ENCODE measurements at places on chromosomes 7 and 10. TPM values are rescaled to one million over a fixed set of nuclear protein-coding genes. Genes with fewer than 3 reads are reported as not detected.

Gene IFIT3
- 4.0 TPM for polyA plus RNA-seq

Gene CCDC136
- 48.4 TPM for polyA plus RNA-seq

Gene C7orf57
- polyA plus RNA-seq = 0.41 TPM

Gene HKDC1
- 0.06 TPM for polyA plus RNA-seq

Gene NOLC1
- 71.8 TPM for polyA plus RNA-seq

DNA sequence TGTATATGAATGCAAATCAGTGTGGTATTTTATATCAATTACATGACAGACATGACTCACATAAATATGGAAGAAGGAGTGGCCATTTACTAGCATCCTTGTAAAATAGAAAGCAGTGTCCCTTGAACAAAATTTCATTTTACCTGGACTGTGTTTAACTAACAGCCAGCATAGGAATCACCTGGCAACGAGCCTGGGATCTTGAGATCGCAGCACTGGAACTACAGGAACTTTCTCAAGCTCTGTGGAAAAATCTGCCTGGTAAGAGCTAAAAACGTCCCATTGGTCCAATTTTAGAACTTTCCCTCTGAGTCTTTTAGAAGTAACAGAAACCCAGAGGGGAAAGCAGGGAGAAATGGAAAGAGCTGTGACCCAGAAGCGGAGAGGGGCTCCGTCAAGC, 68.9 kb upstream of the AMPH start:
- peaks cover 6% of the 10 kb centered on the region for H3K27me3 ChIP-seq
- H3K27ac ChIP-seq = no peak overlapping the region
- no peaks in the 10 kb centered on the region for H3K4me1 ChIP-seq
- no peaks in the 10 kb centered on the region for H3K36me3 ChIP-seq
- no peak overlapping the region for H3K4me3 ChIP-seq

DNA sequence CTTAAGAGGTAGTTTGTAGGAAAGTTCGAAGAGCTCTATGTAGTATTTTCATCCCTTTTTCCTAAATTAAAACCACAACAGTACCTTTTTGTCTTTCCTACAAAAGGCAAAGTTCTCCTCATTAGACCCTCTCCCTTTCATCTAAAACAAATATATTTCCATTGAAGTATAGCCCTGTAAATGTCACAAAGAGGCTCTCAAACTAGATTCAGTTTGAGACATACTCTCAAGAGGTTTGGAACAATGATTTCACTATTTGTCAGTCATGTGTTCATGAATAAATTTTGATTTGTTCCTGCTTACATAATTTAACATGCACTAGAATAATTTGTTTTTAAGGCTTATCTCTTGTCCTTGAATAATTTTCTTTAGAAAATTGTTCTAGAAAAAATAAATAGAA, 12.2 kb downstream of the TAS2R16 start:
- H3K4me3 ChIP-seq = no peak overlapping the region
- 0 out of 2 replicates have a peak, but pooled peaks cover 4% of the 10 kb centered on the region for H3K27me3 ChIP-seq
- no peaks in the 10 kb centered on the region for H3K4me1 ChIP-seq
- no peak for DNase-seq
- no peaks in the 10 kb centered on the region for H3K36me3 ChIP-seq

DNA sequence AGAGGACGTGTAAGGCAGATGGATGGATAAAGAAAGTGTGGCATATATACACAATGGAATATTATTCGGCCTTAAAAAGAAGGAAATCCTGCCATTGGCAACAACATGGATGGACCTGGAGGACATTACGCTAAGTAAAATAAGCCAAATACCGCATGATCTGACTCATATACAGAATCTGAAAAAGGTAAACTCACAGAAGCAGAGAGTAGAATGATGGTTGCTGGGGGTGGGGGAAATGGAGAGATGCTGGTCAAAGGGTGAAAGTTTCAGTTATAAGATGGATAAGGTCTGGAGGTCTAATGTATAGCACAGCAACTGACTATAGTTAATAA, 36.3 kb downstream of the AFAP1L2 start:
- DNase-seq = no peak
- H3K4me1 ChIP-seq = peaks cover 14% of the 10 kb centered on the region
- H3K27me3 ChIP-seq = no peaks in the 10 kb centered on the region

DNA sequence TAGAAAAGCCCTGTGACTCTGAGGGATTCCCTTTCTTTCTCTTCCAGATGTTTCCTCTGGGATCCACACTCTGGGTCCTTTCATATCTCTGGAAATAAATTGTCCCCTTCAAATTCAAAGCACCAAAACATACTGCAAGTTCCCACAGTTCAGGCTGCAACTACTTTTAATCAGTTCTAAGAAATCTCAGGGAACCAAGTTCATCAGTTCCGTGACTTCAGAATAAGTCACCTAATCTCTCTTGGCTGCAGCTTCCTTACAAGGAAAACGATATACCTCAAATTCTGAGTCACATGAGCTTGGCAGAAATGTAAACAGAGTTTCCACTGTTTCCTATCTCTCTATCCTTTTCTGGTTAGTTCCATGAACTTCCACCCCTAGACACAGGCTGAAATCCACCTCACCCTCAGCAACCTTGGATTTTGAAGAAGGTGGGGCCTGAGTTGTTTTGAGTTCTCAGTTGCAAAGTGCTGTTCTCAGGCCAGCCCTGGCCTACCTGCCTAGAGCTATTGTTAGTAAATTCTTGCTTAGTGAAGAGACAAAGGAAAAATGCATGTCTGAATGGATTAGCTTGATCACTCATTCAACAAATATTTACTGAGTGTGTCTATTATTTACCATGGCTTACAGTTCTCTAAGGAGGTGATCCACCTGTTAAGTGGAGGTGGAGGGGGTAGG, 59.3 kb upstream of the IL6 start:
- no peak overlapping the region for H3K4me3 ChIP-seq
- H3K4me1 ChIP-seq = no peaks in the 10 kb centered on the region
- no peak for DNase-seq
- H3K27me3 ChIP-seq = peaks cover 4% of the 10 kb centered on the region

DNA sequence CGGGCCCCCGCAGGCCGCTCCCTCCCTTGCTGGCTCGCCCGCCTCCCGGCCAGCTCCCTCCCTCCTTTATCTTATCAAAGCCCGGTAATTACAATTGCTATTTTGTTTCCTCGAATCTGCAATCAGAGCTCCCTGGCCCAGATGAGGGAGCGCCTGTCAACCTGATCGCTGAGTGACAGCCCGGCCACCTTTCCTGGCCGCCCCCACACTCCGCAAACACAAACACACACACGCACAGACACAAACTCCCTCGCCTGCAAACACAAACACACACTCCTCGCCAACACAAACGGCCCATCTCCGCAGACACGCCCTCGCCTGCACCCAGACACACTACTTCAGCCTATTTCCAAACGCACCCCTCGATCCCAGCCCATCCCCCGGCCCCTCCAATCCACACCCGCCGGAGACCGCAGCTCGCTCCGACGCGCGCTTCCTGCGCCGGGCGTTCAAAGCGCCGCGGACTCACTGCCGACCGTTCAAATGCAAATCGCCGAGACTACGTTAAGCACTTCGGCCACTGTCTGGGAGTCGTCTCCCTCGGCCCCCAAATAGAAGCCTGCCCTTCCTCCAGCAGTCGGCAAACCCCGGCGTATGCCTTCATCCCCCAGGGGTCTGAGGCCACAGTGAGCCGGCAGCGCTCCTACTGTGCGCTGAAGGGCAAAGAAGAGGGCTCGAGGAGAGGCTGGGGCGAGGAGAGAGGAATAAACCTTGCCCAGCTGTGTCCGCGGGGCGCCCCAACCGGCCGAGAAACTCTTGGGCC, 3.0 kb upstream of the FGF8 start:
- DNase-seq = peak; percentile 34
- peaks cover 23% of the 10 kb centered on the region for H3K4me1 ChIP-seq
- no peak overlapping the region for H3K4me3 ChIP-seq
- H3K36me3 ChIP-seq = peaks cover 3% of the 10 kb centered on the region
- H3K27me3 ChIP-seq = no peaks in the 10 kb centered on the region
- no peak overlapping the region for H3K27ac ChIP-seq

- no peak overlapping the region for H3K27ac ChIP-seq
- no peak for DNase-seq
- no peak overlapping the region for H3K4me3 ChIP-seq
- H3K36me3 ChIP-seq = no peaks in the 10 kb centered on the region
- no peaks in the 10 kb centered on the region for H3K27me3 ChIP-seq
These were observed 160.6 kb upstream of the ADO start for GRCh38 chr10:62643606-62644587.

DNA sequence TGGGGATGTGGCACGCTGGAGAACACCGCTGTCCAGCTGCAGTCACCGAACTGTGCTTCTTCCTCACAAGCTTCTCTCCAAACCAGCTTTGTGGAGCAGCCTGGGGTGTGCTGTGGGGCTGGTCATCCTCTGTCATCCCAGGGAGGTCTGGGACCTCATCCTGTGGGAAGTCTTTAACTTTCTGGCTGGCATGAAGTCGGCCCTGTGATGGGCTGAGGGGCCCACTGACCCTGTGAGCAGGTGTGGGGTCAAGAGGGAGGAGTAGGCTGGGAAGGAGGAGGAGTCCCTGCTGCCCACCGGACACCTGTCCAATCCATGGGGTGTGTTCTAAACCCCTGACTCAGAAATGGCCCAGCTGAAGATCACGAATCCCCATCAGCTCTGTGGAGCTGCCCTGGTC, 136.2 kb upstream of the SHH start:
- no peaks in the 10 kb centered on the region for H3K27me3 ChIP-seq
- no peak for DNase-seq

- H3K4me1 ChIP-seq = peaks cover 16% of the 10 kb centered on the region
- no peak overlapping the region for H3K4me3 ChIP-seq
- H3K27ac ChIP-seq = no peak overlapping the region
- no peaks in the 10 kb centered on the region for H3K36me3 ChIP-seq
- no peaks in the 10 kb centered on the region for H3K27me3 ChIP-seq
These were observed 25.0 kb upstream of the ITGB8 start for GRCh38 chr7:20305726-20306125.

DNA sequence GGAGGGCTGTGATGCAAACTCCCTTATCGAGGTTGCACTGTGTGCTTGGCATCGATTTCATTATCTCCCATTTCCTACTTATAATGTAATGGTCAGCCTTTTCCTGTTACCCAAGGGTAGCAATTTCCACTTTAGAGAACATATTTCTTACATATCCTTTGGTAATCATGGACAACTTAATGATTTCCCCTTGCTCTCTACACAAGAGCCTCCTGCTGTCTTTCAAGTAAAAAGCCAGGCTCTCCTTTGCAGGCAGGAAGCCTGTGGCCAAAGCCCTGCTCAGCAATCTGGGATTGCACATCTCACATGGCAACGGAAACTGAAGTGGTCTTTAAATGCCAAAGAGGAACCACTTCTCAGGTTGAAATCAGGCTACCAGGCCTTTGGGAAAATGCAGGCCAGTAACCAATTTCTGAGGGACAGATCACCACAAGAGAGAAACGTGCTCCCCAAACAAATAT, 86.7 kb upstream of the IKZF1 start:
- no peaks in the 10 kb centered on the region for H3K27me3 ChIP-seq
- H3K4me1 ChIP-seq = no peaks in the 10 kb centered on the region
- H3K4me3 ChIP-seq = no peak overlapping the region

- peaks cover 12% of the 10 kb centered on the region for H3K36me3 ChIP-seq
- no peaks in the 10 kb centered on the region for H3K27me3 ChIP-seq
- H3K27ac ChIP-seq = no peak overlapping the region
- H3K4me3 ChIP-seq = no peak overlapping the region
- H3K4me1 ChIP-seq = peaks cover 11% of the 10 kb centered on the region
These were observed 101.6 kb downstream of the CCSER2 start for GRCh38 chr10:84429926-84430520.

DNA sequence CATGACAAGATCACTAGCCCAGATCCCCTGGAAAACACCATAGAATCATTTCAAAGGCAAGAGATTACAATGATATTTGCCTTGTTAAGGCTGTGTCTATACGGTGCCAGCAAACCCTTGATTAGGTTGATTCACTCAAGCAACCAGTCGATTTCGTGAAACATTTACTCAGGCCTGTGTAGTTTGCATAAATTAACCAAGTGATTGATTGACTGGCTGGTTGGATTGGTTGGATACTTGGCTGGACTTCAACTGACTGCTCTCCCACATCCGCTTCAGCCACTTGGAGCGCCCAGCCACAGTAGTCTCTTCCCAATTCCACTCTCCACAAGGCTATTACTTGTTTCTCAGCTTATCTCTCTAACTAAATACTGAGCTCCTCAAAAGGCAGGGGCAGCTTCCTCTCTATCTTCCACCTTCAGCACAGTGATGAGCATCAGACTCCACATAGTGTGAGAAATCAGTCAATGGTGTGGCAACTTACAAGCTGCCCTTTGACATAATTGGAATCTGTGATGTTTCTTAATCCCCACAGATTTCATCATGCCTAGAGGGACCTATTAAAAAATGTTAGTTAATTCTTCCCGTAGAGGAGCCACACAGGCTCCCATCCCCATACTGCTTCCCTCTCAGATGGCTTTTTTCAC, 217.4 kb downstream of the GRM8 start:
- H3K4me1 ChIP-seq = no peaks in the 10 kb centered on the region
- H3K27me3 ChIP-seq = no peaks in the 10 kb centered on the region
- H3K4me3 ChIP-seq = no peak overlapping the region
- DNase-seq = no peak

Measured in SK-N-SH (cell line).